ENCODE measurements at places on chromosomes 3 and 15. TPM values are rescaled to one million over a fixed set of nuclear protein-coding genes. Genes with fewer than 3 reads are reported as not detected.

GRCh38 chr3:28308196-28308595, 40.3 kb upstream of the ZCWPW2 start:
- H3K4me1 ChIP-seq: no peaks in the 10 kb centered on the region
- H3K4me3 ChIP-seq: no peak overlapping the region
- H3K27me3 ChIP-seq: no peaks in the 10 kb centered on the region
- DNase-seq: no peak

GRCh38 chr3:49647741-49648140, 26.4 kb upstream of the APEH start:
- H3K4me1 ChIP-seq: no peaks in the 10 kb centered on the region
- H3K4me3 ChIP-seq: no peak overlapping the region
- H3K27me3 ChIP-seq: no peaks in the 10 kb centered on the region
- DNase-seq: no peak
- H3K27ac ChIP-seq: no peak overlapping the region
- peaks cover 3% of the 10 kb centered on the region for H3K36me3 ChIP-seq

- peak overlapping the region; percentile 69 for H3K4me3 ChIP-seq
- H3K36me3 ChIP-seq: no peaks in the 10 kb centered on the region
- no peak overlapping the region for H3K27ac ChIP-seq
- no peaks in the 10 kb centered on the region for H3K27me3 ChIP-seq
- H3K4me1 ChIP-seq: peaks cover 28% of the 10 kb centered on the region
Observed at GRCh38 chr3:151087648-151088047, 2.2 kb downstream of the MED12L start.

DNA sequence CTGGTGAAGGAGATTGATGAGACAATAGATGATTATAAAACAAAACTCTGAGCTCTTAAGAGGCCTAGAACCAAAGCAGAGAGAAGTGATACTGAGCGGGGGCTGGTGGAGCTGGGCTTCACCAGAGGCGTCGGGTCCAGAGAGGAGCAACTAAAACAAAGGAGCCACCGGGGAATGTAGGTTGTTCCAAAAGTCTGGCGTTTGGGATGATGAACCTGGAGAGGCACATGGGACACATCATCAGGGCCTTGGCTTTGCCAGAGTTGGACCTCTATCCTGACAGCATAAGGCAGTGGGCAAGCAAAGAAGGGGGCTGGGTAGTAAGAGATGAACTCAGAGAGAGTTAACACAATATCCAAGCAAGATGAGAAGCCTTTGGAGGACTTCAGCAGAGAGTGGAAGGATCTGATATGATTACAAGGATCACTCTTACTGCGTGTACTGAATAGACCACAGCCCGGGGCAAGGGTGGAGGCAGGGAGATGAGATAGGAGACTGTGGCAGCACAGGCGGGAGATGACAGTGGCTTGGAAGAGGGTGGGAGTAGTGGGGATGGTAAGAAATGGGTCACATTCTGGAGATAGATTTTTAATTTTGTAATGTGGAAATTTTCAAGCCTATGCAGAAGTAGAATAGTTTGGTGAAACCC, 36.0 kb upstream of the RASA2 start:
- H3K4me3 ChIP-seq: no peak overlapping the region
- DNase-seq: no peak
- H3K27me3 ChIP-seq: no peaks in the 10 kb centered on the region

GRCh38 chr3:5494905-5495519, 307.5 kb downstream of the EDEM1 start:
- no peak overlapping the region for H3K4me3 ChIP-seq
- H3K36me3 ChIP-seq: no peaks in the 10 kb centered on the region
- no peak overlapping the region for H3K27ac ChIP-seq
- no peaks in the 10 kb centered on the region for H3K27me3 ChIP-seq
- DNase-seq: no peak

DNA sequence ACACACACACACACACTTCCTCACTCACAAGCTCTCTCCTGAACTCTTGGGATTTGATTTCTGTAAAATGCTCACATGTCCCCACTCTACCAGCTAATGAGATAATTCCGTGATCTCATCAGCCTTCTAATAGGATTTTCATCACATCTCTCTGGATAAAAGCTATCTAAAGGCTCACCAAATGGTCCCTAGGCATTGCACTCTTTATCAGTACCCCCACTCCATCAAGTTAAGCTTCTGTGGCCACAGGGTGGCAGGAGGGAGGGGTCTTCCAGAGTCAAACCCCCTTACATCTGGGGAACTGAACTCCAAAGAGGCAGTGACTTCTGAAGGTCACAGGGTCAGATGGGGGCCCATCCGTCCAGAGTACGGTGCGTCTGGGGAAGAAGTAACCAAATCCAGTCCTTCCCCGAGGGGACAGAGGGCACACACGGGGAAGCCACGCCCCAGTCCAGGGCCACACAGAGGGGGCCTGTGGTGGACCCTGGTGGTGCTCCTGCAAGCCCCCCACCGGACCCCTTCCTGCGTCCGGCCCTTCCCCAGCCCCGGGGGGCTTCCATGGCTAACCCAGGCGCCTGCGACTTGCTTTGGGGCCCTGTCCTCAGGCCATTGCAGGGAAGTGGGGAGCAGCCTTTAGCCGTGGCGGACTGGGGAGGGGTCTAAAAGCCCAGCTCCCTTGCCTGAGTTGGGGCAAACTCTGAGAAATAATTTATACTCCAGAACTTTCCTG, 25.5 kb downstream of the CPN2 start:
- DNase-seq: no peak
- no peaks in the 10 kb centered on the region for H3K36me3 ChIP-seq
- H3K4me1 ChIP-seq: peaks cover 59% of the 10 kb centered on the region

Gene PLS1
- total RNA-seq: 1.2 TPM

Gene P2RY12
- 1.5 TPM for total RNA-seq

Gene C3orf18
- total RNA-seq: 23.8 TPM

Gene SNTN
- not detected for total RNA-seq

Gene LIPH
- total RNA-seq: not detected

Measured in esophagus muscularis mucosa (tissue), 4 donors.